A549 treated with GW870086 at 1 μM for 4 hours (cell line): ENCODE measurements at places on chromosomes 11 and 22. TPM values are rescaled to one million over a fixed set of nuclear protein-coding genes. Genes with fewer than 3 reads are reported as not detected.

GAS2 gene
- total RNA-seq, result 0.27 to 0.98 TPM (median 0.58 TPM) in 5 replicates

FGF4 gene
- total RNA-seq, result not detected in 5 replicates

OR8D4 gene
- total RNA-seq, result not detected in 5 replicates

LYVE1 gene
- total RNA-seq, result 0.27 to 0.84 TPM (median 0.51 TPM) in 5 replicates

SLC22A12 gene
- total RNA-seq, result not detected in 5 replicates

DGCR6 gene
- total RNA-seq, result 1.2 to 2.0 TPM (median 1.8 TPM) in 5 replicates

PLEKHA7 gene
- 40.4 to 48.5 TPM (median 46.8 TPM) in 5 replicates for total RNA-seq

CDKN1C gene
- total RNA-seq, result 2.6 to 3.6 TPM (median 3.0 TPM) in 5 replicates

OR52H1 gene
- not detected in 5 replicates for total RNA-seq

FGF19 gene
- 0.09 to 0.13 TPM (median 0.10 TPM) in 5 replicates for total RNA-seq

CARNS1 gene
- total RNA-seq, result 0.14 to 0.19 TPM (median 0.14 TPM) in 5 replicates

OR5T3 gene
- total RNA-seq, result not detected in 5 replicates

SLC2A11 gene
- 8.0 to 10.4 TPM (median 8.7 TPM) in 5 replicates for total RNA-seq

MPEG1 gene
- not detected in 5 replicates for total RNA-seq

ARHGAP42 gene
- total RNA-seq, result 4.5 to 6.3 TPM (median 5.5 TPM) in 5 replicates

HORMAD2 gene
- total RNA-seq, result not detected in 5 replicates

TUBA8 gene
- total RNA-seq, result 0.25 to 0.93 TPM (median 0.39 TPM) in 5 replicates

MMP27 gene
- not detected in 5 replicates for total RNA-seq

KCNQ1OT1 gene
- 0.03 to 0.07 TPM (median 0.05 TPM) in 5 replicates for total RNA-seq

FDXACB1 gene
- total RNA-seq, result 1.6 to 2.3 TPM (median 1.7 TPM) in 5 replicates

HOATZ gene
- total RNA-seq, result not detected in 5 replicates

ARHGAP20 gene
- 0.03 TPM in 1 of 5 replicates, not detected in the others for total RNA-seq

SLC25A18 gene
- total RNA-seq, result 0.15 to 0.59 TPM (median 0.18 TPM) in 5 replicates

B4GALNT4 gene
- 9.3 to 21.2 TPM (median 16.6 TPM) in 5 replicates for total RNA-seq

CCDC116 gene
- total RNA-seq, result 0.09 TPM in 1 of 5 replicates, not detected in the others
